Daoy (cell line): ENCODE measurements at places on chromosomes 12 and 14. TPM values are rescaled to one million over a fixed set of nuclear protein-coding genes. Genes with fewer than 3 reads are reported as not detected.

DNA sequence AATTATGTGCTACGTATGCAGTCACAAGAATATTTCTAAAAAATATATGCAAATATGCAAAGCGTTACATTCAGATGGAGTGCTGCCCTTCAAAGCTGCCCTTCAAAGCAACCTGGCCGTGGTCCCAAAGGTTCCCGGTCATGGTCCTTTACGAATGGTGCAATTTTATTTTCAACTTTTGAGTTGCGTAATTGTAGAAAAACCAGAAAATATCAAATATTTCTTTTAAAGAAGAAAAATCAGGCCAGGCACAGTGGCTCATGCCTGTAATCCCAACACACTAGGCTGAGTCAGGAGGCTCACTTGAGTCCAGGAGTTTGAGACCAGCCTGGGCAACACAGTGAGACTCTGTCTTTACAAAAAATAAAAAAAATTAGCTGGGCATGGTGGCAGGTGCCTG lies 21.4 kb downstream of the CLSTN3 start:
- no peak for DNase-seq

- no peak for DNase-seq
These were observed 28.4 kb downstream of the STK38L start for GRCh38 chr12:27272373-27273028.

Gene KRT82
- total RNA-seq: not detected in 2 replicates

DNA sequence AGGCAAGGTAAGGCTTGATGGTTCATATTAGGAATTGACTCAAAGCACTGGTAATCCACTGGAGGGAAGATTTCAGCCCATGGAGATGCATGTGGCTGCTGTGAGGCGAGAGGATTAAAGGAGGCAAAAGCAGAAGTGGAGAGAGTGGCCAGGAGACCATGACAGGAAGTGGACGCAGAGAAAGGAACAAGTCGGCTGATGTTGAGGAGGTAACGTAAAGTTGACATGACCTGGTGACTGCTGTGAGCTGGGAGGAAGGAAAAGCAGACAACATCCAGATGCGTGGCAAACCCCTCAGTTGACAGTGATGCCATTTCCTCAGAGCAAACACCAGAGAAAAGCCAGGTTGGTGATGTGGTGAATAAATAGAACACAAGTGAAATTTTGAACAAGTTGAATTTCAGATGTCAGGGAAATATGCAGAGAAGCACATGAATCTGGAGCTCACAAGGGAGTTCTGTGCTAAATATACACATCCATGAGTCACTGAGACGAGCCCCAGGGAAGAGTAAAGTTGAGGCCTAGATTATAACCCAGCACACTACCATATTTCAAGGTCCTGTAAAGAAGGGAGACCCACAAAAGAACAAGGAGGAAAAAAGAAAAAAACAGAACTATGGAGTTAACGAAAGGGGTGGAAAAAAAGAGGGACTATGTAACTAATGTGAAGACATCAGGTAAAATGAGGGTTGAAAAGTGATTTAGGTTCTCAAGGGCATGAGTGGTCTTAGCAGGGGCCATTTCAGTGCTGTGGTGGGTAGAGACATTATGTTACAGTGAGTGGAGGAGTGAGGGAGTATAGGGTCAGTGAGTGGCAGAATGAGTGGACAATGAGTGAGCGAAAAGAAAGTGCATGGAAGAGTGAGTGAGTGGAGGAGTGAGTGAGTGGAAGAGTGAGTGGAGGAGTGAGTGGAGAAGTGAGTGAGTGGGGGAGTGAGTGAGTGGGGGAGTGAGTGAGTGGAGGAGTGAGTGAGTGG lies 61.6 kb upstream of the GZMB start:
- DNase-seq: no peak

Gene DIP2B
- 33.9 and 35.2 TPM in 2 replicates for total RNA-seq

- DNase-seq: no peak
These were observed 104.6 kb downstream of the BICD1 start for GRCh38 chr12:32211066-32211899.

- peak; percentile 41 for DNase-seq
These were observed at the start of gene GRIP1 for GRCh38 chr12:66678338-66679275. GRIP1 (minus strand) TSS chr12:66679076; CDS start chr12:66678904, 172 bp downstream.

DNA sequence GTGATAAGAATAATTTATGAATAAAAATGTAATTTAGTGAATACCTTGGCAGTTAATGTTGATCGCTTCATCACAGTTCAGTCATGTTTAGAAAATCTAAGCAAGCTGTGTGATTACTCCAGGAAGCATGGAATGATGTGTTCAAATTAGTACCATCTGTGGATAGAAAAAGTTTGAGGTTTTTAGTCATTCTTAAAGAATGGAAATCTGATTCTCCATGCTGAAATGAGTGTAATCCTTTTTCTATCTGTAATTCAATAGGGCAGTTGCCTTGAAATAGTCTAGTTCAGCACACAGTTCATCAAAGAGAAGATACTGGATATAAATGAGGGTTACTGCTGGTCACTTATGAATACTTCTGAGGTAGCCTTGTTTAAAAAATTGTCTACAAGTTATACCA lies 127.2 kb upstream of the MYF6 start:
- DNase-seq: peak; percentile 69

DNA sequence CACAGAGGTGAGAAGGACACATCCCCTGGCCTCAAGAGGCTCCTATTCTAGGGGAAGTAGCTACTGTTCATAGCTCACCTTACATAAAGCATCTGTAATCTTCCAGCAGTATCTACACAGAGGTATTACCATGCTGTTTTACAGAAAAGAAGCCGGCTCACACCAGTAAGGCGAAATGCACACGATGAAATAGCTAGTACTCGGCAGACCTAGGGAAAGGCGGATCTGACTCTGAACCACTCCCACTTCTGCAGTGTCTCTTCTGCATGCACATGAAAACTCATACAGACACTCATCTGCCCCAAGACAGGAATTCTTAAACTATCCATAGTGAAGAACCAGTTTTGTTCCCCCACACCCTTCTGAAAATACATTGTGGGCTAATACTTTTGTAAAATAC lies 73.6 kb downstream of the IQSEC3 start:
- no peak for DNase-seq

DNA sequence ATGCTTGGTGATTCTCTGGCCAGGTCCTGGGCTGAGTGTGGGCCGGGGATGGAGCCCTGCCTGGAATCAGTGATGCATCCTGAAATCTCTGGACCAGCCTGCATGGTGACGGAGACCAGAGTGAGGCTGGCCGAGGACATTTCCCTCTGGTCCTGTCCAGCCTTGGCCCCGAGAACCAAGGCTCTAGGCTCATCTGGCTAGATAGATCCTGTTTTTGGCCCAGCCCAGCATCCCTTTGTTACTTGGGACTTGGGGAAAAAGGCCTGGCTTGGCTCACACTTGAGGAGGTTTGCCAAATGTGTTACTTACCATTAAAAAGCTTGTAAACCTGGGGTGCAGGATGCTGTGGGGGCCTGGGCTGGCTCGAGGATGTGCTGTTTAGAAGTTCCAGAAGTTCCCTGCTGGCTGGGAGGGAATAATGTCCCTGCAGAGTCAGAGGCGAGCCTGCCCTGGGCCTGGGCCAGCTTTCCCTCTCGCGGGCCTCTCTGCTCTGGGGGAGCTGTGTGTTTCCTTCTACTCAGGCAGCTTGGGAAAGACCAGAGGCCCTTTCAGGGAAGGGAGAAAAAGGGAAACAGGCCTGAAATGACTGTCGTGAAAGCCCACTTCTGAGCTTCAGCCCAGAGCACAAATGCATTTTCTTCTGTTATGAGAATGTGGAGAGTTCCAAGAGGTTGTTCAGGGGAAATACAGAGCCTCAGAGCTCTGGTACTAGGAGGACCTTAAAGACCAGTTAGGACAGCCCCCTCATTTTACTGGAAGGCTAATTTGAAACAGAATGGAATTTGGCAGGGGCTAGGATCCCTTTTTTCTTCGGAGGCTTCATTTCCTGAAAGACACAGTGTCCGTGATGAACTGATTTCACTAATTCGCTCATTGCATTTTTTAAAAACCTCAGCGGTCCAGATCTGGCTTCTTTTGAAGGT lies 47.2 kb upstream of the CTDSP2 start:
- peak; percentile 79 for DNase-seq

- DNase-seq: no peak
These were observed 28.1 kb downstream of the SPRING1 start for GRCh38 chr12:116709768-116710167.

- no peak for DNase-seq
These were observed 163.2 kb downstream of the PAX9 start for GRCh38 chr14:36824854-36825253.

Gene FAM186B
- total RNA-seq: 0.17 and 0.30 TPM in 2 replicates

DNA sequence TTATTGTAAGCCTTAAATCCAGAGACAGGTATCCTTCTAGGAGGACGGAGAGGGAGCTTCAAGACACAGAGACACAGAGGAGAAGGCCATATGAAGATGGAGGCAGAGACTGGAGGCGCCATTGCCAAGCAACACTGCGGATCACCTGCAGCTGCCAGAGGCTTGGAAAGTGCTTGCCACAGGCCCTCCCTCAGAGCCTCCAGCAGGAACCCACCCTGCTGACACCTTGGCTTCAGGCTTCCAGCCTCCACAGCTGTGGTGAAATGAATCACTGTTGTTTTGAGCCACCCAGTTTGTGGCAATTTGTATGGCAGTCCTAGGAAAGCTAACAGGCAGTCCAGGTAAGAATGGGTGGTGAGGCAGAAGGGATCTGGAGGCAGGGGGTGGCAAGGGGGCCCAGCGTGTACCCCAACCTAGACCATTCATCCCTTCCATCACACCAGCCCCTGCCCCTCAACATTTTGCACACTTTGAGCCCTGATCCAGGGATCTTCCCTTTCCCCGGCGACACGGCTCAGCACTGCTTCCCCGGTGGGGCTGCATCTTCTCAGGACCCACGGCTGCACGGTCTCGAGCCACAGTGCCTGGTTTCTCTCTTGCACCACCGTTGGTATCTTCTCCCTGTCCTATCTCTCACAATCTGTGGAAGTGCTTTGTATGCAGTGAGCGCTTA lies 22.3 kb upstream of the BCDIN3D start:
- no peak for DNase-seq

- DNase-seq: no peak
These were observed 48.7 kb downstream of the PSMA6 start for GRCh38 chr14:35340616-35341453.
